ENCODE measurements at places on chromosomes 1 and 21.

DNA sequence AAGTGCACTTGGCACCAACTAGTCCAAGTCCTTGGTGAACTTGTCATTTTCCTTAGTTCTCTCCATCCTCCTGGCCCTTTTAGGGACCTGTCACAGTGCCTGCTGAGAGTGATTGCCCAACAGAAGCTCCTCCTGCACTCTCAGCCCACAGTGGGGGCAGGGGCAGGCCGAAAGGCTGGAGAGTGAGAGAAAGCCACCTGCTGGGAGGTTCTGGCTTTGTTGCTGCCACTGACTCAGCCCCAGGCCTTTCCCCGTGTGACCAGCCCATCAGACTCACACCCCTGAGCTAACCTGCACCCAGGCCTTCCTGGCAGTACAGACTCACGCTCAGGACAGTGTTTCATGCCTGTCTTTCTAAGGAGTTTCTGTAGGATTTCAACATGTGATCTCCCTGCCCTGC, 17.1 kb upstream of the PROK1 start:
- peak; percentile 46 for DNase-seq

DNA sequence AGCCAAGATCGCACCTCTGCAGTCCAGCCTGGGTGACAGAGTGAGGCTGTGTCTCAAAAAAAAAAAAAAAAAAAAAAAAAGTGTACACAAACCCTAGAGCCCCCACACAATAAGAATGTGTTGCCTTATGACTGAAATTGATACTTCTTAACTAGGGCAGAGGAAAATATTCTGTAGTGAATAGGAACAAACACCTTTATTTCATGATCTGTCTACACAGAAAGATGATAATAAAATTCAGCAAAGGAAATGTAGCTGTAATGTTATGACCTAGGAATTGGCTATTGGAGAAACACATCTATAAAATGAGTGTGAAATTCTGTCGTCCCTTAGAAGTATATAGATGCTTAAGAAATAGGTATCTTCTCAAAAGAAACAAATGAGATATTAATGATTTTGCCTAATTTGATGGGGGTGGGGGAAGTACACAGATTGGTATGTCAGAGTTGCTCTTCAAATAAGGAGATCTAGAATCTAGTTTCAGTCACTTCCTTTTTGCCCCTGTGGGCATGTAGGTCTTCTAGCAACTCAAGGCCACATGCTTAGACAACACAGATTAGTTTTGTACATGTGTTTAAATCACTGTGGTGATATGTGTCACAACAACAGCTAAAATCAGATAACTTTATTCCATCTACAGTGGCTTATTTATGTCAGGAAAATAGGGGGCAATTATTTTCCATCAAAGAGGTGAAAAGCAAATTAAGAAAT, 10.7 kb upstream of the GPR25 start:
- no peak for DNase-seq

- no peak for DNase-seq
Observed at GRCh38 chr1:242178924-242179708, 180.2 kb upstream of the MAP1LC3C start.

- DNase-seq, result no peak
Observed at GRCh38 chr1:178543290-178543607, 30.3 kb downstream of the TEX35 start.

DNA sequence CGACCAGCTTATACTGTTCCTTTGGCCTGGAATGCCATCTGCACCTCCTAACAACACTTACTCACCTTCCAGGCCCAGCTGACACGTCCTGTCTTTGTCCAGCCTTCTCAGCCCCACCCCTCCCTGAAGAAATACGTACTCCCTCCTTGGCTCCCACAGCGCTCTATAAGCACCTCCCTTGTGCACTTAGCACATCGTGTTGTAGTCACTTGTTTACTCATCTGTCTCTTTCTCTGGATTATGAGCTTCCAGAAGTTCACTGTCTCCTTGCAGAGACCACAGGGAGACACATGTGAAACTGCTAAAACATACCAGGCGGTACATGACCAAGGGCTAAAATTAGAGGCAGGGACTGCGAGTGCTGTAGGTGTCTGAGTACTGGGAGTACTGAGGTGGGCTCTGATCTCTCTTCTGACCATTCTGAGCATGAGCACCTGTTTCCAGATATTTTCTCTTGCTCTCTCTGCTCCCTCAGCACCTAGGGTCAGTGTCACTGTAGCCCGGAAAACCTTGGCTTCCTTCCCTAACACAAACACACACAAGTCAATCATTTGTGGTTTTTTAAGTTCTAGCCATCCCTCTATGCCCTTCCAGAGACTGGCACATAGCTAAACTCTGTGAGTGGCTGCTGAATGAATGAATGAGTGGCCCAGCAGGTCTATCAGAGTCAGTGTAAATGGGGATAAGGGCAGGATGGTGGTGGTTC, 5.1 kb downstream of the DCST1 start:
- peak; percentile 66 for DNase-seq

- peak; percentile 96 for DNase-seq
Observed at GRCh38 chr1:31689854-31690253, 14.0 kb downstream of the COL16A1 start.

- no peak for DNase-seq
Observed at GRCh38 chr1:3396411-3396810, 58.1 kb upstream of the ARHGEF16 start.

GRCh38 chr1:113887402-113888175, at the start of gene BCL2L15:
BCL2L15 (minus strand) TSS chr1:113887581; CDS start chr1:113887375, 206 bp downstream.
- no peak for DNase-seq

GRCh38 chr21:17270229-17270628, 242.6 kb upstream of the CXADR start:
- DNase-seq, result peak; percentile 15

DNA sequence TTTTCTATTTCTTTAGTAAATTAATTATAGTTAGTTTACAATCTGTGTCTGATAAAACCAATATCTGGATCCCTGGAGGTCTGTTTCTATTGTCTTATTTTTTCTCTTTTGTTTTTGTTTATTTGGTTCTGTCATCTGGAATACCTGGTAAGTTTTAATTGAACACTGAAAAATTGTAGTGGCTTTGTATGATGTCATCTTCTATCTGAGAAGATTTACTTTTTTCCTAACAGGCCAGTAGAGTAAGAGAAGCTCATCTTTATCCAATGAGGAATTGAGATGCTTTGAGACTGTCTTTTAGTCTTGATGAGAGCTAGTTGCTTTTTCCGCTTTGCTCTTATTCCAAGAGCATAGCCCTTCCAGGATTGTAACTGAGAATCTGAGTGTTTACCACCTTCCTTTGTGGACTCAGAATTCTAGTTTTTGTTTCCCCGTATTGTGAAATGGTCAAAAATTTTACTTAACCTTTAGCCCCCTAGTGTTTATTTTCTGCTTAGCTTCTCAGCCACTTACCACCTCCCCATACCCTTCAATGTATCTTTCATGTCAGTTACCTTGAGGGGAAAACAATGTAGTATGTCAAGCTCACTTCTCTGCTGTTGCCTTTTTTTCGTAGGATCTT, 25.0 kb downstream of the PTGFRN start:
- DNase-seq, result no peak

DNA sequence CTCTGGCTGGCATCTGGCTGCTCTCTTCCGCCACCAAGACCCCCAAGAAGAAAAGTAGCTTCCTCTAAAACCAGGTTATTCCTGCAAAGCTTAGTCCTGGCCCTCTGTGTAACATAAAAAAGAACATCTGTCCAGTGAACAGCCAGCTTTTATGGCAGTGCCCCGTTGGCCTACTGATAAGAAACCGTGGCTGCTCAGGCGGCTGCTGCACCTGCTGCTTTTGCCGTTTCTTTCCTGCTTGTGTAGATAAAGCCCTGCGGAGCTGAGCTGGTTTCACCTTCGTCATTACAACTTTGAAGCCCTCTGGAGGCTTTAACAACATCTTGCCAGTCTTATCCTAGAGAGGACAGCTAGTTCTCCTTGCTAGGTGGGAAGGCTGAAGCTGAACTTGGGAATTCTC, 20.5 kb downstream of the ELAPOR1 start:
- no peak for DNase-seq

GRCh38 chr21:32372755-32373154, 20.1 kb downstream of the URB1 start:
- DNase-seq, result no peak

- peak; percentile 89 for DNase-seq
Observed at GRCh38 chr1:94925561-94926125, 1.3 kb downstream of the CNN3 start.

DNA sequence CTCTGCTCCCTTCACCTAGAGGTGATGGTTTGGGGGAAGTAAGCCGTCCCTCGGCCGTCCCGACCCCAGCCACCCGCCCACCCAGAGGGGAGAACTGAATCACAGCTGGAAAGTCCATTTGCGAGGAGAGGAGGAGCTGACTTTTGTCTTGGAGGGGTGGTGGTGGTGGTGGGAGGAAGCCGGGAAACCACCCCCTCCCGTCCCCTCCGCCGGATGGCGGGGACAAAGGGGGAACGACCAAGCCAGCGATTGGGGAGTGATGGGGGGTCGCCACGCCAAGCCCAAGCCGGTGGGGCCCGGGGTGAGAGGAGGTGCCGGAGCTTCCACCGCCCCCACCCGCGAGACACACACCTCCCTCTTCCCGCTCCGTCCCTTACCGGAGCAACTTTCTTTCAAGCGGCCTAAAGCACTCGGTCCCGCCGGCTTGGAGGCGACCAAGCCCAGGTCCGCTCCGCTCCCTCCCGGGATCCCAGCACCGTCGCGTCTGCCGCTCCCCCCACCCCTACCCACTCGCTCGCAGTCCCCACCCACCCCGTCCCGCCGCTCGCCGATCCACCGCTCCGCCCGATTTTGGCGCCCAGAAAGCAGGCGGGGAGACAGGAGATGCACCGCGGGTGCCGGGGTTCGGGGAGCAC, 540 bp downstream of the ARHGEF2 start:
- DNase-seq, result no peak

GRCh38 chr1:244615301-244615700, 37.6 kb upstream of the DESI2 start:
- DNase-seq, result no peak

- peak; percentile 44 for DNase-seq
Observed at GRCh38 chr1:176577646-176578197, 114.7 kb downstream of the PAPPA2 start.

DNA sequence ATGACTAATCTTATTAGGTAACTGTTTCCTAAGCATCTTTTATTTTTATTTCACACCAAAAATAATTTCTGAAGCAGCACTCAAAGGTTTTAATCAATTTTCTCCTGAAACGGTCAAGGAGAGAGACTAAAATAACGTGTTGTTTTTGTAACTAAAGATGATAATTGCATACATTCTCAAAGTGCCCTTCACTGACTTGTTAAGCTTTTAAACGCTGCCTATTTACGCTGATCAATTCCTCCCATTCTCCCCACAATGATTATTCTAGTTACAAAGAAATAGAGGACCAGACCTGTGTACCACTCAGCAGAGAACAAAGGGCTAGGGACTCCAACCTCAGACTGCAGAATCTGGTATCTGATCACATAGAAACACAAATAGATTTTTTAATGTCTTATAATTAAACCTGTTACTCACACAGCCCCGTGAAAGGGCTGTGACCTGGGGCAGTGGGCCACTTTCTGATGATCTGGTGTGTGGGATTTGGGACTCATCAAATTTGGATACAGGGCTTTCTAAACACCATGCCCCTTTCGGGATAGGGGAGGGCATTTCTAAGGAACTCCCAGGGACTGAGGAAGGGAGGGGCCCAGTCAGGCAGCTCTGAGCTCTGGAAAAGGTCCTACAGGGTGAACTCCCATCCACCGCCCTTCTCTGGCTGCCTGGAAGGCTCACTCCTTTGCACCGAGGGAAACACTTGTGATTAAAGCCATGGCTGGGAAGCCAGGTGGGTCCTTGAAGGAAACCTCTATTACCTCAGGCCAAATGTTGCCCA, 65.2 kb downstream of the BCAR3 start:
- DNase-seq, result no peak

DNA sequence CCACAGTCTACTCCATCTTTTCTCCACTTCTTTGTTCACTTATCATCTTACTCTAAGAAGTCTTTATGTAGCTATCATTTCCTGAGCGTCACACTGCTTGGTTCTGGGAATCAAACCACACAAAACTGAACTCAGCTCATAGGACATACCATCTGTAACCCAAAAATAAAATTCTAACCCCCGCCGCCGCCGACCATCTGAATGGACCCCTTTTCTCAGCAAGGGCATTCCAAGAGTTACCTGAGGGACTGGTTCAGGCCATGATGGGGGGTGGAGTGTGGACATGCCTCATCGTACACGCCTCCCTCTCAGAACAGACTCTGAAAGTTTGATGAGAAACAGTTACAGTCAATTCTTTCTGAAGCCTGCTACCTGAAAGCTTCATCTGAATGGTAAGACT, 12.6 kb upstream of the CHI3L2 start:
- DNase-seq, result no peak

DNA sequence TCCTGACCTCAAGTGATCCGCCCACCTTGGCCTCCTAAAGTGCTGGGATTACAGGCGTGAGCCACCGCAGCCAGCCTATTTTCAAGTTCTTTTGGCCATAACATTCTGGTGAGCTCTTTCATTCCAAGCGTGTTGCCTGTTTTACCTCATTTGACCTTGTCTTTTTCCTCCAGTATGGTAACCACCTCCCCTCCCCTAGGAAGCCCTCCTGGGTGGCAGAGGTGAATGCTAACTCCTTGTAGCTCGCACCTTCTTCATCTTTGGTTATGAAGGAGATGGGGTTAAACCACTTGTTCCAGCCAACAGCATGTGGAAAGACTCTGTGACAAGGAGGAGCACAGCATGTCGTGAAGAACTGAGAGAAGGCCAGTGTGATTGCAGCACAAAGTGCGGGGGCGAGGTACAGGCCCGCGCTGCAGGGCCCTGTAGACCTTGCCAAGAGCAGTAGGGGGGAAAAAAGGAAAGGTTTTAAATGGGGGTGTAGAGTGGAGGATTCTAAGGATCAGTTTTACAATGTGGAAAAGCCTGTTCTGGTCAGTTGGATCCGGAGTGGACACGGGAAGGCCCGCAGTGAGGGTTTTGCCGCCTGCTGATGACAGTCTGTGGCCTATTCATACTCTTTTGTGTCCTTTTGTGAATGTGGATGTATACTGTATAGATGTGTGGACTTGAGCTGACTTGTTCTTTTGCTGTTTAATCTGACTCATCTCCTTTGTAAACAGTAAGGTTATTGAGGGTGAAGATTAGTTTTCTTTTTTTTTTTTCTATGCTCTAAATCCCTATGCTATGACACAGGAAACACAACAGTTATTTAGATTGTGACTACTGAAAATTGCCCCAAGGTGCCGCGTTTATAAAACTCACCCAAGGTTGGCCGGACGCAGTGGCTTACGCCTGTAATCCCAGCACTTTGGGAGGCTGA, 7.5 kb upstream of the ZNF436 start:
- peak; percentile 82 for DNase-seq

GRCh38 chr1:12573015-12573825, 44.8 kb downstream of the DHRS3 start:
- DNase-seq, result no peak

GRCh38 chr1:197987294-197987693, 70.1 kb downstream of the LHX9 start:
- no peak for DNase-seq

All from foreskin fibroblast (primary cell).